ENCODE measurements at places on chromosomes 7 and 10.

- DNase-seq: no peak
These were observed 5.7 kb downstream of the MTURN start for GRCh38 chr7:30140456-30140855.

GRCh38 chr7:137882261-137882668 lies 35.5 kb upstream of the DGKI start:
- DNase-seq: no peak

- DNase-seq: no peak
These were observed 76.2 kb upstream of the CCDC71L start for GRCh38 chr7:106737202-106737562.

GRCh38 chr7:7870555-7870954 lies 98.0 kb upstream of the GLCCI1 start:
- no peak for DNase-seq

DNA sequence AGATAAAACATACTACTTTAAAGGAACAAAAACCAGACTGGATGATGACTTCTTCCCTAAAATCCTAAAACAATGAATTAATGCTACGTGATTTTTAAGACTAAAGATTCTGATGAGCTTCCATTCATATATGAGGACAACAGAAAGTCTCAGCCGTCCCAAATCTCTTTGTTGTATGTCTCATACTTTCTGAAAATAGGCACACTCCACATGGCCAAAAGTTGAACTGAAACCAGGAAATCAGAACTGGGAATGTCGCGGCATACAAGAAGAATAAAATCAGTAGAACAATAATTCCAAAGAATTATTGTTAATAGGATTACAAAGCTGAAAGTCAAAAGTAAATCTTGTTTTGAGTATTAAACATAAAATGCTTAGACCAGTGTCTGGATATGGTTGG lies 195.4 kb upstream of the GHITM start:
- DNase-seq: no peak

DNA sequence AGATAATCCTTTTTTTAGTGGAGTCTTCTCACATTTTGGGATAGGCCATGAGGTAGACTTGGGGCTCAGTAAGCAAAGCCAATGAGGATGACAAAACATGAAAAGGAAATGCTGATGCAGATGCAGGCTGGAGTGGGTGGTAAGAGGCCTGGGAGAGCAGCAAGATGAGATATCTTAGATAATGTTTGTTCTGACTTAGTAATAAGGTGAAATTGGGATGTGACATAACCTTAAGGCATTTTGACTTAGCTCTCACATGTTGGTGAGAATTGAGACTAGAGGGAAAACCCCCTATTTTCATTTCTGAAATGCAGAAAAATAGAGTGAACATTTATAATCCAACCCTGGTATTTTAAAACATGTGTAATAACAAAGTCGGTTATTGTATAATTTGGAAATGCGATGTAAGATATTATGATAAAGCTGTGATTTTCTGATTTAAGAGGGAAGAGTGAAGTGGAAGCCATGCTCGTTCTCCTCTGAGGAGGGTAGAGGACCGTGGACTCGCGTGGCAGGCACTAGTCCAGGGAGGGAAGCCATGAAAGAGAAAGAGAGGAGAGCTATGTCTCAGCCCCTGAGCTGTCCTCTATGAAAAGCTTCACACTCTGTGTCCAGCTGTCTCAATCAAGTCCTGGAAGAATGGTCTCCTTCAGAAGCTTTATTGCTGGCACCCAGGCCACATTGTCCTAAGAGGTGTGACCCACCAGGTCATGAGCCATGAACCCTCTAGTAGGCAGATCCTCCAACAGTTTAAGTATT lies 57.3 kb downstream of the ST7 start:
- DNase-seq: peak; percentile 13

DNA sequence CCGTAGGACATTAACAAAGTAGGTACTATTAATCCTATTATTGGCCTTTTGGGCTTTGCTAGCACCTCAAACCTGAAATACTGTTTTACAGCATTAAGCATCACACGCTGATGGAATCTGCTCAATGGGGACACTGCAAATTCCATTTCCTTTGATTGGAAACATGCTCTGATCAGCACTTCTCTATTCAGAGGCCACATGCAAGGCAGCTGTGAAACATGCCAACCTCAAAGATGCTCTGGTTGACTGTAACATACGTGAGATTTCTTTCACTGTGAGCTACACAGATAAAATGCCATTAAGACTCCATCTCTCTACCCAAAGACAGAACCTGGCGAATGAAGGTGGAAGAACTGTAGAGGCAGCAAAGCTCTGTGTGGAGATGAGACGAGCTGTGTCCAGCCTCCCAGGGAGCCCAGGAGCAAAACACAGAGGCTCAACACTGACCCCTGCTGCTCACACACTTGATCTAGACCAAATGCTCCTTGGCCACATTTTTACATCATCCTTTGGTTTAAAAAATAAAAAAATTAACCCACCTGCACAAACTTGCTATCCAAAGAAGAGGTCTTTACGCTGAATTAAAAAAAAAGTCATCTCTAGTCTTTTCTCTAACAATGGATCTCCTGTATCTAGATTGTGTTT lies 8.0 kb downstream of the RSU1 start:
- peak; percentile 60 for DNase-seq

GRCh38 chr10:354901-355617 lies 219.8 kb downstream of the ZMYND11 start:
- no peak for DNase-seq

GRCh38 chr10:86580521-86580891 lies 58.9 kb upstream of the WAPL start:
- no peak for DNase-seq

- DNase-seq: no peak
These were observed 5.6 kb upstream of the AIFM2 start for GRCh38 chr10:70137927-70138883.

DNA sequence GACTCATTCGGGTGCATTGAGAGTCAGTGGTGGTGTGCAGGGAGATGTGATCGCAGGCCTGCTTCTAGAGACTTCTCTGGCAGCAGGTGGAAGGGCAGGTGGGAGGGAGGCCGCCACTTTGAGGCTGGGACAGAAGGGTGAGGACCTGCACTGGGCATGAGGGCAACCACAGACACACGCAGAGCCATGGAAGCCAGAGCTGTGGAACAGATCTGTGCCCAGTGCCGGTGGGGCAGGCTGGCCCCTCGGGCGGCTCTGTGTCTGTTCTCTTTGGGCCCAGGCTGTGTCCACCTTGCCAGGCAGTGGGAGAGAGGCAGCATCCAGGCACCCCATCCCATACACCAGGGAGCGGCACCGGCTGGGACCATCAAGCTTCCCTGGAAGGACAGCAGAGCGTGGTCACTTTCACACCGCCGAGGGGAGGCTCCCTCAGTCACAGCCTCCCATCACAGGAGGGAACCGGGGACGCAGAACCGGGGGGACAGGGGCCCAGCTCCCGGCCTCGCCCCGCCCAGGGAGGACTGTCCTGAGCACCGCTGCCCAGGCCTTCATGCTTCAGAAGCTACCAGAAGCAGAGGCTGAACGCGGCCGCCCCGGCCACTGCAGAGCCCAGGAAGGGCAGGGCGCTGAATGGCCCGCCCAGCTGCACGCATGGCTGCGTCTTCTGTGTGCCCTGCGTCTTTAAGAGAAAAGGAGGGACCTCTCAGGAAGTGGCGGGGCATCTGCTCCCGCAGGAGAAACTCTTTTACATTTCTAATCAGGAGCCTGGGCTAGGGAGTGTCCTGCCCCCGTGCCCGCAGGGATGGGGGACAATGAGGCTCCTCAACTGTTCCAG lies 32.1 kb downstream of the EN2 start:
- DNase-seq: no peak
